ENCODE measurements at places on chromosomes 12 and 14.
A peak's percentile ranks its signal among the peaks of the same experiment; 100 is the strongest.

DNA sequence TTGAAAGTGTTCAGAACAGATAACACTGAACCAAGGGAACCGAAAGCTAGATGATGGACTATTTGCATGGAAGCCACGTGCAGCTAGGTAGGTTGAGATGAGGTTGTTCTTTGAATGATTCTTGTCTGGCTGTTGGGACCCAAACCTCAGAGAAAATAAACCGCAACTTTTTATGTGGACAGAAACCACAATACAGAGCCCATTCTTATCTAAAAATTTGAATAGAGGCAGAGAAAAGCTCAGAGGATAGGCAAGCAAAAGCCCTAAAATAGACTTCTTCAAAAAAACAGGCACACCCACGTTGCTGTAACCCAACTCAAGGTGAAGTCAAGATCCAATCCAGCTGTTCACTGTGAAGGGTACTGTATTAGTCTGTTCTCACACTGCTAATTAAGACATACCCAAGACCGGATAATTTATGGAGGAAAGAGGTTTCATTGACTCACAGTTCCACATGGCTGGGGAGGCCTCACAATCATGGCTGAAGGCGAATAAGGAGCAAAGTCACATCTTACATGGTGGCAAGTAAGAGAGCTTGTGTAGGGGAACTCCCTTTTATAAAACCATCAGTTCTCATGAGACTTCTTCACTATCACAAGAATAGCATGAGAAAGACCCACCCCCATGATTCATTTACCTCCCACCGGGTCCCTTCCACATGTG lies 353.8 kb downstream of the AACS start:
- no peak for DNase-seq

GRCh38 chr14:96795109-96795828 lies 1.9 kb upstream of the VRK1 start:
- no peak for DNase-seq

DNA sequence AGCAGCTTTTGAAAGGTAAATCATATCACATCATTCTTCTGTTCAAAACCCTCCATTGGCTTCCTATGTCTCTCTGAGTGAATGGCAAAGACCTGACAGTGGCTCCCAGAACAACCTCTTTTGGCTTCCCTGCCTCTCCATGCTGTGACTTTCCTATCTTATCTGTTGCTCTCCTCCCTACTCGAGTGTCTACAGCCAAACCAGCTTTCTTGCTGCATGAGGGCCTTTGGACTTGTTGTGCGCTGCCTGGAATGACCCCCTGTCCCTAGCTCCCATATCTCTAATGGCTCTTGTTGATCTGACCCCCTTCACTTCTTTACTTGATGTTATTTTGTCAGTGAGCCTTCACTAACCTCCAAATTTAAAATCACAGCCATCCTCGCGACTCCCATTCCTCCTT lies 2.5 kb downstream of the SYNE2 start:
- no peak for DNase-seq

GRCh38 chr14:61586544-61587055 lies 108.7 kb upstream of the HIF1A start:
- DNase-seq: no peak

- no peak for DNase-seq
Observed at GRCh38 chr12:27575090-27575761, 51.2 kb downstream of the PPFIBP1 start.

DNA sequence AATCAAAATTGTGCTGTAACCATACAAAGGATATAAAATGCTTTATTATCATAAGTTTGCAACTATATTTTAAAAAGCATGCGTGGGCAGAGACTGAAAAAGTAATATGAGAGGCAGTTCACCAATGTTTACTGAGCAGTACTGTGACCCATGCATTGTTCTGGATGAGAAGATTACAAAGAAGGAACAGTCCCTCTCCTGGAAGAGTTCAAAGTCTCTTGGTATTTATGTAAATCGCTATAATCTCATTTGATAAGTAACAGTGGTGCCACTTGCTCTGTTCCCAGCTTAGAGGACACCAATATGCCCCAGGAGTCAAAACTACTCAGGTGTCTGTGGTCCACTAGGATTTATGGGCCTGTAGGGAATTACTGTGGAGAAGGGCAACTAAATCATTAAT lies 2.1 kb upstream of the CMAS start:
- no peak for DNase-seq

GRCh38 chr14:73209953-73210352 lies 27.4 kb upstream of the PAPLN start:
- DNase-seq: no peak

DNA sequence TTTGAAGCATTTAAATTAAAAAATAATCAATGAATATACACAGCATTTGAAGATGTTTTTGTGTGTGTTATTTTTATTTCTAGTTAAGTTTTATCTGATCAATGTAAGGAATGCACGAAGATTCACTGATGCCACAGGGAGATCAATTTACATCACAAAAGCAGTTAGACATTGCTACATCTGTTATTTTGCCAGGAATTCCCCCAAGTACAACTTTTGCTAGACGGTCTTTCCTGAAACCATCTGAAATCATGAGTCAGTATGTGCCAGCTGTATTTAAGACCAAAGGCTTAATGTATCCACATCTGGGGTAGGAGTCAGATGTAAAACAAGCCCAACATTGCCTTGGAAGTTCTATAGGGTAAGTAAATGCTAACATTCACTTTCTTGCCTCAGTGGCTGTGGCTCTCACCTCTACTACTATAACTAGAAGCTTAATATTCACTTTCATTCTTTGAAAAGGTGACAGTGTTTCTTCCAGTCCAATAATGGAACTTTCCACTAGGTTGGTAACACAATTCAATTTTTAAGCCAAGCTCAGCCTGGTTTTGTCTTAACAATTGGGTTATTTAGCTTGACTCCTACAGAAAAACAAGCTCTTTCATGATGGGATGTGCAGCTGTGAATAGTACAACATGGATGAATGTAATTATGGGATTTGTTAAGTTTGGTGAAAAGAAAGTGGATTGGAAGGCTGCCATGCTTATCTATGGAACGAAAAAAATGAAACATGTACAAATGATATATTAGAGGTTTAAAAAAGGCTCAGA lies 385.4 kb upstream of the TMEM132C start:
- no peak for DNase-seq

DNA sequence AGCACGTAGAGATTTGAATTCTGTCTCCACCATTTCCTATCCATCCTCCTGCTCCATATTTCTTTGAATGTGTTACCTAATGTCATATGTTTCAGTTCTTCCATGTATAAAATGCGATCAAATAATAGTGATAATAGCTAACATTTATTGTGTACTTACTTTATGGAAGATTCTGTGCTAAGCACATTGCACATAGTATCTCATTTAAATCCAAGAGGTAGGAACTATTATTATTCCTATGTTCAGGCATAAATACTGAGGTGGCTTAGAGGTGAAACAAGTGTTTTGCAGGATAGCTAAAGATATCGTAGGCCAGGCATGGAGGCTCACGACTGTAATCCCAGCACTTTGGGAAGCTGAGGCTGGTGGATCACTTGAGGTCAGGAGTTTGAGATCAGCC lies 17.5 kb upstream of the AICDA start:
- DNase-seq: no peak

DNA sequence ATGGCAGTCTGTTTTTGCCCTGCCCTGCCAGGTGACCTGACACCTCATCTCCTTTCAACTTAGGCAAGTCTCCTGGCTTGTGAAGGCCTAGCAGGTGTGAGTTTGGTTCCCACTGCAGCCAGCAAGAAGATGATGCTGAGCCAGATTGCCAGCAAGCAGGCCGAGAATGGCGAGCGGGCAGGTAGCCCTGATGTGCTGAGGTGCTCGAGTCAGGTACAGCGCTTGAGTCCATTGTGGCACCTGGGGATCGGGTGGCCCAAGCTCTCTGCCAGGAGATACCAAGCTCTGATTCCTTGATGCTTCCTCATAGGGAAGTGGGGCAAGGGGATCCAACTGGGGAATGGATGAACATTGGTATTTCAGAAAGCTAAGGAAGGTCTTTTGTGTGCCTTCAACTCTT lies 4.1 kb upstream of the CSAD start:
- DNase-seq: no peak

GRCh38 chr12:79397609-79398008 lies 293.2 kb downstream of the PAWR start:
- DNase-seq: no peak

DNA sequence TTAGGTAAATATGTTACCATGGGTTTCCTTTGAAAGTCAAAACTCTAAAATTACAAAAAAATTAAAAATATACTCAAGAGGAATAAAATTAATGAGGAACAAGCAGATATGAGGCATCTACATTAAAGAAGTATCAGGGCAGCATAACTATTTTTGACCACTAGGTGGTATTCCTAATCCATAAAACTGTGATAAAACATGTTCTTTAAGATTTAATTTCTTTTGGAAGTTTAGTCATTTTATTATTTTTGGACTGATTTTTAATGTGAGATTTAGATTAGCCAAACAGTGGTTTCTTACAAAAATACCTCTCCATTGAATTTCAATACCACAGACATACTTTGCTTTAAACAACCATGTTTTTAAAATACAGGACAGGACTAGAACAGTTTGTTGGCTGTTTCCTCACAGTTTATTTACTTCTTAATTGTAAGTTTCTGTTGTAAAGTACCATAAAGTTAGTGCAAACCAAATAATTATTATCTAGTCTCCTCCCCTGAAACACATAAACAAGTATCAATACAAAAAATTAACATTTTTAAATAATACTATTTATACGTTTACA lies 49.8 kb downstream of the NTS start:
- DNase-seq: no peak

DNA sequence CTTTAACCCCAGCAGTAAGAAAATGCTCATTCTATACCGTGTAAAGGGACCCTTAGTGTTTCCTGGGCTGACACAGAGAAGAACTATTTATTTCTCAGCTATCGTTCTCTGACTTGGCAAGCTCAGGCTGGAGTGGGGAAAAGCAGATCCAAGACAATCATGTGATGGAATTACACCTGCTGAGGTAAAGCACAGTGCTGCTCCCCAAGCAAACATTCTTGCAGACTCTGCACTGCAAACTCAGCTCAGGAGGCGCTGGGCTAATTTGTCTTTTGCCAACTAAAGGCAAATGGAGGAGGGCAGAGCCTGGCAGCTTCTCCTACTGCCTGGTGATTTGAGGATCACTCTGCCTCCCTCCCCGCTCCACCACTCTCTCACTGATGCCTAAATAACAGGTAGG lies 57.8 kb upstream of the FUT8 start:
- DNase-seq: no peak

- DNase-seq: no peak
Observed at GRCh38 chr12:62700091-62700880, 233.7 kb downstream of the MON2 start.

DNA sequence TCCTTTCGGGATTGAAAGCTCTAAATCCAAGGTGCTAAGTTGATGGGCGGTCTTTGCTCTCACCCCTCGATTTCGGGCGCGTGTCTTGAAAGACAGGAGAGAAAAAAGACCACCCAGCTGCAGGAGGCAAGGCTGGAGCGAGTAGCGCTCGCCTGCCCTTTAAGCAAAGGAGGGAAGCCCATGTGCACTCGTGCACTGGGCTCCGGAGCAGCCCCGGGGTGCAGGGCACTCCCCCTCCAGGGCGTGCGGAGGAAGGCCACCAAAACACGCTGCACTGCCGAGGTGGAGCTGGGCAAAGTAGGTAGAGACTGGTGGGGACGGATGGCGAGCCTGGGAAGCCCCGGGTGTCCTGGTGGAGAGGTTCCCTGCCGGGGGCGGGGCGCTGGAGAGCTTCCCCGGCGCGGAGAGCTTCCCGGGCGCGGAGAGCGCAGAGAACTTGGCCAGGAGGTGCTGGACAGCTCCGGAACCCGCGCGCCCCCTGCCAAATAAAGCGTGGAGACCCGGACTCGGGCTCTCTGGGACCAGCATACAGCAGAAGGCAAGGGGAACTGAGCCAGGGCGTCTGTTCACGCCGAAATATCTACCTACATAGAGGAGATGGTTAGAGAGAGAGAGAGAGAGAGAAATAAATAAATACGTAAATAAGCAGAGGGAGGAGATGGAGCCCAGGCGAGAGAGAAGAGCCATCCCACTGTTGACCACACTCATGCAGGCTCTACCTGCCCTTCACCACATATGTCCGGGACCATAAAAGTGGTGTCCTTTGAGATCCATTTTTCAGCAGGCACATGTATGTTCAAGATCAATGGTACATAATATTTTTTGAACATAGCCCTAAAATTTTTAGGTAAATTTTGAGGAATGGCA lies 662 bp upstream of the NELL2 start:
- DNase-seq: peak; percentile 60

- no peak for DNase-seq
Observed at GRCh38 chr12:106987846-106988245, 900 bp upstream of the MTERF2 start.

DNA sequence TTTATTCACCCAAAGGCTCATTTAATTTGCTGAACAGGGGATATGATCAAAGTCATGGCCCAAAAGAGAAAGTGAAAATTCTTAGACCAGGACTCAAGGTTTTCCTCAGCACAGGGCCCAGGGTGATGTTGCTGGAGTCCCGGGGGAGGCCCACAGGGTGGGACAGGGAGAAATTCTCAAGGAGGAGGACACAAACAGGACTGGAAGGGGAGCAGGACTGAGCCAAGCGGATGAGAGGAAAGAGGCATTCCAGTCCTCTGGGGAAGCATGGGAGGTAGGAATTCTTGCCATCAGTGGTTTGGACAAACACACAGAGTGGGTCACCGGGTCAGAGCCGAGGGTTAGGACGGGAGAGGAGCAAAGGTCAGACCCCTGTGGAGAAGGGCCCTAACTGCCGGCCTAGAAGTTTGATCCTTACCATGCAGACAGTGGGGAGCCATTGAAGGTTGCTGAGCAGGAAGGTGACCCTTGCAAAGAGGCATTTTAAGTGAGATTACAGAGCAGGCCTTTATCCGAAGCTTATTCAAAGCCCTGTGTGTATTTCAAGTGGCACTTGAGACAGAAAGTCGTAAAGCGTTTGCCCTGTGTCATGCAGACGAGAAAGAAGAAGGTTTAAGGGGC lies 68.4 kb upstream of the PTGR2 start:
- DNase-seq: no peak

GRCh38 chr12:70936203-70936813 lies 15.8 kb upstream of the PTPRR start:
- no peak for DNase-seq

- no peak for DNase-seq
Observed at GRCh38 chr12:87051621-87052020, 795.4 kb upstream of the MGAT4C start.

DNA sequence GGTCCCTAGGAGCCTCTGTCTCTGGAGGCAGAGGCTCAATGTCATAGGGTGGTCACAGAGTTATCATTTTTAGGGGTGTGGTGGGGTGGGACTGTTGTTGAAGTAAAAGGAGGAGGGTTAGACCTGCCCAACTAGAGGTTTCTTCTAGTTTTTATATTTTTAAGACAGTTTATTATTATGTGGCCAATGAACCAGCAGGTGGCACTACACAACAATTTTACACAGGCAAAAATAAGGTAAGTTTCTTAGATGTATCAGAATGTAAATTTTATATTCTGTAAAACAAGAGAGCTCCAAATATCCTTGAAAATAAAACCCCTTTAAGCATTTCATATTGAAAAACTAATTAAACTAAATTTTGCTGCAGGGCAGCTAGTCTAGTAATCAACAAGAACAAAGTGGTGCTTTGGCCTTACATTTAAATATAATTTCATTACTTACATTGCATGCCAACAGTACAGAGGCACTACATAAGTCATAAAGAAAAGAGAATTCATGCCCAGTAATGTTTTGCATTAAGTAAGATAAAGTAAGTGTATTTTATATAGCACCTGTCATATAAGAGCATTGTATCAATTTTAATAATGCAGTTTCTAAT lies 22.2 kb upstream of the OVCH1 start:
- DNase-seq: no peak

Data from NCI-H510A (cell line).